ENCODE measurements at places on chromosomes 3 and 15.

- no peak for DNase-seq
Observed at GRCh38 chr3:82891028-82891427, 1129.6 kb upstream of the GBE1 start.

GRCh38 chr3:159620873-159621272 lies 367.8 kb upstream of the IL12A start:
- DNase-seq: peak; percentile 71

GRCh38 chr3:30659270-30660130 lies 53.1 kb downstream of the TGFBR2 start:
- peak; percentile 85 for DNase-seq

DNA sequence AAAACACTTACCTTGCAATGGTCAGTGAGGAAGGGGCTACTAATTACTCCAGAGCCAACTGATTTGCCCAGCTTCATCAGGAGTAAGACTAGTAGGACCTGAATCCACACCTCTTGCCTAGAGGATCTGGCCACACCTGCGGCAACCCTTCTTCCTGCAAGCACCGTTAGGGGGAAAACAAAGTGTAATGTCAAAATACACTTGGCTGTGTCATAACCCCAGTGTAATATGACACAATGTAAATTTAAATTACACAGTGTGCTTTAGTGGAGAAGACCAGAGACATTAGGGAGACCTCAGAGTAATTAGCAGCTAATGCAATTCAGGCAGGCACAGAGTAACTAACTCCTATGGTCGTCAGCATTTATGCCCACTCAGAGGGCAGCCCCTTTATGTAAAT lies 308.5 kb upstream of the ARRDC4 start:
- DNase-seq: no peak

DNA sequence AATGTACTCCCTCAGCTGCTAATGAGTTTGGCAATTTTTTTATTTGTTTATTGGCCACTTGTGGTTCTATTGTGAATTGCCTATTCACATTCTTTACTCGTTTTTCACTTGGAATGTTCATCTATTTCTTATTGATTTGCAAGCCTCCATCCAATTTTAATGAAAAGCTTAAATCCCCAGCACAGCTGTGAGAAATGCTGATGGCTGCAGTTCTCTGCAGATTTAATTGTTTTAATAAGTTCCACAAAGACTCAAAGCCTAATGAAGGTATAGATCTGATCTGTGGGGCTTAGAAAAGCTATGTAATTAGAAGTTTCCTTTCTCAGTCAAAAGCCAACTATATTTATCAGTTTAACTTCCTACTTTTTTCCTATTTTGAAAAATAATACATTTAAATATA lies 41.5 kb downstream of the LYZL4 start:
- DNase-seq: no peak

DNA sequence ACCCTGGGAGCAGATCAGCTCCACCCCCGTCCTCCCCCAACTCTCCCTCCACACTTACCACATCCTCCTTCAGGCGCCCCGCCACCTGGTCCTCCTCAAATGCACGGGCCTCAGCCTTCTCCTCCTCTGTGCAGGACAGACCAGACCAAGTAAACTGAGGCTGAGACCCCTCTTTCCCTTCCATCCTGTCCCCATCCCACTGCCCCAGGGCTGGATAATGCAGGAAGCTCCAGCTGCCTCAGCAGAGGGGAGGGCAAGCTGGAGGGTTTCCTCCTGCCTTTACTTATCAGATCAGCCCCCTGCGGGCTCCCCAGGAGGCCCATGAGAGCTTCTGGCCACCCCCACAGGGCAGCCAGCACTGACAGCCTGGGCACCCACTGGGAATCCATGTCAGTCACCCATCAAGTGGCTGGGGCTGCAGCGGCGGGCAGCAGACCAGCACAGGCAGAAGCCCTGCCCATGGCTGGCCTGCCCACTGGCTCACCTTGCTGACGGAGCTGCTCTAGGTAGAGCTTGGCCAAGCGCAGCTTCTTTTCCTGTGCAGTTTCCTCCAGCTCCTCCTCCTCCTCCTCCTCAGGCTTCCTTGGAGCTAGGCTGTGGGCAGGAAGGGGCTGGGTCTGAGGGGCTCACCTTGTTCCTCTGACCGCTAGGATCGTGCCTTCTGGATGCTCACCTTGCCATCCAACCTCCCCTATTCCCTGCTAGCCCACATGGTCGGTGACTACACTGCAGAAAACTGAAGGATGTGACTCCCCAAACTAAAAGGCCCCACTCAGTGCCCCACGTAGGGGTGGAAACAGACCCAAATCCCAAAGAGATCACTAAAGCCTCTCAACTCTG lies 3.9 kb downstream of the RRP9 start:
- DNase-seq: no peak

GRCh38 chr3:180036092-180036670 lies 556 bp downstream of the PEX5L start:
- DNase-seq: no peak

GRCh38 chr3:150495149-150495548 lies 51.1 kb downstream of the SERP1 start:
- DNase-seq: no peak

DNA sequence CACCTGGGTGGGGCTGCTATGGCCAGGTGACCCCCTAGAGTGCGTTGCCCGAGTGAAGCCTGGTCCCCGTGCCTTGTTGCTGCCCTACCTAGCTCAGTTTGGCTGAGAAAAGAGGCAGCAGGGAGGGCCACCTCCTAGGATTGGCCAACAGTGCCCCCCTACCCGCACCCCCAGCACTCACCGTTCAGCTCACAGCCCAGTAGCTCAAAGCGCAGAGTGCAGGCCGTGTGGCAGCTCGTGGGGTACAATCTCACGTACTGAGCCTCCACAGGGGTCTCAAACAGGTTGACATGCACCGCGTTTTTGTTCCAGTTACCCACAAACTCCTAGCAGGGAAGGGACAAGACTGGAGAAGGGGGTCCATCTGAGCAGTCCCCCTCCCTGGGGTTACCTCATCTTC lies 7.6 kb downstream of the MFGE8 start:
- DNase-seq: no peak

DNA sequence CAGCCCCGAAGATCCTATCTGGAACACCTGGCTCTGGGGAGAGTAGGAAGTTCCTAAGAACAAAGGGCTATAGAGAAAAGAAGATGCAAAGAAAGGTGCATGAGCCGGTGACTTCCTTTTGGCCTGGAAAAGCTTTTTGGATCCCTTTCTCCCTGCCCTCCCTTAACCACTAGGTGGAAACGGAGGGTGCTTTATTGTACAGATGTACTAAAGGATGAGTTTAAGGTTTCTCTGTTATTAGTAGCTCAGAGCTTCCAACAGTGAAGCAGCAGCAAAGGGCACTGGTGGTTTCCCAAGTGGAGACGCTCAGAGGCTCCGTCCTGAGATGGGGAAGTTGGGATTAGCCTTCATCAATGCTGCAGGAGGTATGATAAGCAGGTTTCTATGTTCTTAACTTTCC lies 5.9 kb upstream of the ADGRG7 start:
- peak; percentile 55 for DNase-seq

- DNase-seq: no peak
Observed at GRCh38 chr3:99875929-99876841, 58.5 kb downstream of the CMSS1 start.

GRCh38 chr3:158160958-158161357 lies 51.1 kb downstream of the RSRC1 start:
- DNase-seq: peak; percentile 7

GRCh38 chr3:111338059-111338698 lies 203.8 kb upstream of the CD96 start:
- DNase-seq: peak; percentile 6

- no peak for DNase-seq
Observed at GRCh38 chr15:62989366-62990055, 53.0 kb upstream of the TPM1 start.

DNA sequence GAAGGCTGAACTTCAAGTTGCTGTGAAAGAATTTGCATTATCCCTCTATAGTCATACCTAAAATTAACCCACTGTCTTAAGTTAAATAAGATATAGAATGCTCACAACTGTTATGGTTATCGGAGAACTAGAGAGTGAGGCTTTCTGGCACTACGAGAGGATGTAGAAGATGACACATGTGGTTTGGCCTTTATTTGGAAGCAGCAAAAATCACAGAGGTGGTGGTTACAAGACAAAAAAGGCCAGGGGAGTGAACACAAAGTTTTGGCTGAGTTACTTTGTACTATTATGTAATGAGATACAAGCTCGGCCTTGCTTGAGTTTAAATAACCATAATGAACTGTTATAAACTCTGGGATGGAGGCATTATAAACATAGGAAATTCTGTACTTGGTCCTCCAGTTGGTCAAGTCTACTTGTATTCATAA lies 78.3 kb upstream of the ICE2 start:
- DNase-seq: no peak

- DNase-seq: no peak
Observed at GRCh38 chr3:40088527-40089170, 220.9 kb upstream of the EIF1B start.

DNA sequence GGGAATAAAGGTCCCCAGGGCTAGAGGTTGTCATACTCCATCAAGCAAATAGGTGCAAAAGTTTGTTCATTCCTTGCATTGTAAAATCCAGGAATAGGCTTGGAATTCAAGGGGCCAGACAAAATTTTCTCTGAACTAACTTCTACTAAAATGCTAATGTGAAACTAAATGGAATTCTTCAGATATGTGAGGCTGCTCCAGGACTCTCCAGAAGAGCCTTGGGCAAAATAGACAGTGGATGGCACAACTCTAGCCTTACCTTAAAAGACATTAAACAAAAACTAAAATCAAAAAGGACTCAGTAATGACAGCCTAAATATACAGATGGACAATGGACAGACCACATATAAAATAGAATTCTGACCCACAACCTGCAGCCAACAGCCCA lies 130.8 kb upstream of the STRIT1 start:
- no peak for DNase-seq

GRCh38 chr15:39555885-39556284 lies 25.0 kb upstream of the THBS1 start:
- no peak for DNase-seq

DNA sequence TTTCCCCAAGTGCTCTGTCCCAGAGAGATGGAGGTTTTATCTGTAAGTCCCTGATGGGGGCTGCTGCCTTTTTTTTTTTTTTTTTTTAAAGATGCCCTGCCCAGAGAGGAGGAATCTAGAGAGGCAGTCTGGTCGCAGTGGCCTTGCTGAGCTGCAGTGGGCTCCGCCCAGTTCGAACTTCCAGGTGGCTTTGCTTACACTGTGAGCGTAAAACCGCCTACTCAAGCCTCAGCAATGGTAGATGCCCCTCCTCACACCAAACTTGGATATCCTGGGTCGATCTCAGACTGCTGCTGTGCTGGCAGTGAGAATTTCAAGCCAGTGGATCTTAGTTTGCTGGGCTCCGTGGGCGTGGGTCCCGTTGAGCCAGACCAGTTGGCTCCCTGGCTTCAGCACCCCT lies 51.6 kb downstream of the SLC2A2 start:
- no peak for DNase-seq

GRCh38 chr3:142586803-142587406 lies 8.4 kb upstream of the ATR start:
- DNase-seq: peak; percentile 94

DNA sequence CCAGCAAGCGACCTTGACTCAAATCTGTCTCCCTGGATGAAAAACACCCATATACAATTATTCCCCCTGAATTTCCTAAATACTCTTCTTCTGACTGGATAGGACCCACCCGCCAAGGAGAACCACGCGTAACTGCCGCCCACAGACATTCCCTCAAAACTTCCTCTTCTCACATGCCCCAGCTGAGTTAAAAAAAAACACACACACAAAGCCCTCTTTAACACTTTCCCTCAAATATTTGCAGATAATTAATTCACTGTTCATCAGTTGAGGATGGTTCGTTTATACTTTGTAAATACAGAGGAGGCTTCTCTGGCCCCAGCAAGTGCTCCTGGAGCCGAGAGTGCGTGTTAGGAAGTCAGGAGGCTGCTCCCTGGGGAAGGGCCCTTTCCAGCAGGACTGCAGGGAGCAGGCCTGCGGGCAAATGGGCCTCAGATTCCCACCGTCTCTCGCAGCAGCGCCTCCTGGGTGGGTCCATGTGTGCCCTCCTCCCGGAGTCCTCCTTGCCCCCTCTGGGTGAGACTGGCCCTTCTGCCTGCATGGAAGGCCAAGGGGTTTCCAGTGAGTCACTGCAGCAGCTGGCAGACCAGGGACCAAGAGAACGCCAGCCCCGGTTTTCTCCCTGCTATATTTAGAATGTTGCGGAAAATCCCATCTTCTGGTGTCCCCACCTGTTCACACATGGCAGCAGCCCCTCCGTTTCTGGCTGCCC lies 46.8 kb downstream of the MGLL start:
- DNase-seq: no peak

Measured in SW 1271 (cell line).